Cortex of kidney (tissue), 1 donor: ENCODE measurements at places on chromosomes 2 and 18.

DNA sequence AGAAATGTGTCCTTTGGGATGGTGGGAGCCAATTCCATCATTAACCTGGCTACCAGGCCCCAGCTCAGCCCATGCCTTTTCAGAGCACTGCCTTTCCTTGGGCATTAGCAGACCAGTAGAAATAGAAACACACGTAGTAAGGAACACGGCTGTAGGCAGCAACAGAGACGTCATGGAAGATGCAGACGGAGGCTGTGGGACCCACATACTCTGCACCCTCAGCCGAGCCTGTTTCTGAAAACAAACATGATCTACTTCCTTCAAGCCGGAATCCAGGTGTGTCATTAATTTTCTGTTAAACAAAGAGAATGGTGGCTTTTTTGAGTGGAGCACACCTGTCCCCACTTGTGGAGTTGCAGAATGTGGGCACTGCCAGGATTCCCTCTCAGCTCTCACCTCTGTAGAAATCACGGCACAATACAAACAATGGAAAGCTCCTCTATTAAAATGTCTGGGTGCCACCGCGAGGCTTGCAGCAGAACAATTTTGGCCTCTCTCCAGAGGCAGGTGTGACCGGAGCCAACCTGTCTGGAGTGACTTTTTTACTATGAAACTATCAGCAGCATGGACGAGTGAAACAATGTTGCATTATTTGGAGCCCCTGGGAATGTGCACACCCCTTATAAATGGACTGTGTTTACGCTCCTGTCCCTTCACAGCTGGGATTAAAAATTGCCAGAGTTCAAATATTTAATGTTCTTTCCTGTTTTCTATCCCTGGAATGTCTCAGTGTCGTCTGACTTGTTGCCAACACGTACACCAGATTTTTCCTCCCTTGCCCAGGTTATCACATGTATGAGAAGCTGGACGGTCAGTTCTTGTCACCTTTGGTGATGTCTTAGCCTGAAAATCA lies 31.7 kb downstream of the SPP2 start:
- no peak for DNase-seq

DNA sequence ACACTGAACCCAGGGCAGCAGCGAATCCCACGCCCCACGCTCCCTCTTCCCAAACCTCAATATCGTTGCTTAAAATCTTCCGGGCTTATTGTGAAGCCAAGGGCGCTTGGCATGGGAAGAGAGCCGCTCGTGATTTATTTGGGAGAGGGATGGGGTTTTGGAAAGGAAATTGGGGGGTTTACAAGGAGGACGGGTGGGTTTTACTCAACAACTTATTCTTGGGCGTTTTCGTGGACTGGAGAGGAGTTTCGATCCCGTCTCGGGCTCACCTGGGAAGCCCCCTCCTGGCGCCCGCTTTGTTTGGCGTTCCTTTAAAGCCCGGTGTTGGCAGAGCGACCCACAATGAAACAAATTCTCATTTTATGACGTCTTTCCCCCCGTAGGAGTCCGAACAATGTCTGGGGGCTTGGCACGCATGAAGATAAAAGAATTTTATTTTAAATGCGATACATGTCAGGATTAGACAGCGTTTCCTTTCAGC lies 135.3 kb downstream of the INSIG2 start:
- DNase-seq = no peak

DNA sequence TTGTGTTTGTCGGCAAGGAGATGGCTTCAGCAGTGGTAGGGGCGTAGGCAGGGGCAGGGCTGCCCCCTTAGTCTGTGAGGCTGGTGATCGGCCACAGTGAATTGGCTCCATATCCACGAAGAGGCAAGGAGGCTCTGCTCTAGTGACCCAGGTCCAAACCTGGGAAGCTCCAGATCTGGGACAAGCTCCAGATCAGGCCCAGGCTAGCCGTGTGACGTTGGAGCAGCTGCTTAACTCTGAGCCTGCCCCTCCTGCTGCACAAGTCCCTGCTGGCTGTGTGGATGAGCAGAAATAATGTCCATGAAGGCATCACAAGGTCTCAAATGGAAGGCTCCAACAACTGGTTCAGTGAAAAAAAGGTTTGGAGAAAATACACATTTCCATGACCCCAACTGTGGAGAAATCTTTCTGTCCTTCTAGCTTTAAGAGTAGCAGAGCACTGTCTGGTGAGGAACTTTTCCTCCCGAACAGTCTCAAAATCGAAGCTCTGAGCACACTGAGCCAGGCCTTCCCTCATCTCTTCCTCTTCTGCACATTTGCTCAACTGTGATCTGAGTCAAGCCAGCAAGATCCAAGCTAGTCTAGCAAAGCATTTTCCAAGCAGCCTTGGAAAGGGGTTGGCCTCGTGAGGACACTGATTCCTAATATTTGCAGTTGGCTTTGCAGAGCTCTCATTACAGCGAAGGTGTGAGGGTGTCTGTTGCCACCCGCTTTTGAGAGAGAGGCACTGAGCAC lies 67.0 kb upstream of the TCF7L1 start:
- no peak for DNase-seq

GRCh38 chr18:48866028-48866733 lies 84.6 kb downstream of the SMAD7 start:
- no peak for DNase-seq

- DNase-seq = no peak
Measured at GRCh38 chr2:25104736-25105135, 62.9 kb downstream of the EFR3B start.

DNA sequence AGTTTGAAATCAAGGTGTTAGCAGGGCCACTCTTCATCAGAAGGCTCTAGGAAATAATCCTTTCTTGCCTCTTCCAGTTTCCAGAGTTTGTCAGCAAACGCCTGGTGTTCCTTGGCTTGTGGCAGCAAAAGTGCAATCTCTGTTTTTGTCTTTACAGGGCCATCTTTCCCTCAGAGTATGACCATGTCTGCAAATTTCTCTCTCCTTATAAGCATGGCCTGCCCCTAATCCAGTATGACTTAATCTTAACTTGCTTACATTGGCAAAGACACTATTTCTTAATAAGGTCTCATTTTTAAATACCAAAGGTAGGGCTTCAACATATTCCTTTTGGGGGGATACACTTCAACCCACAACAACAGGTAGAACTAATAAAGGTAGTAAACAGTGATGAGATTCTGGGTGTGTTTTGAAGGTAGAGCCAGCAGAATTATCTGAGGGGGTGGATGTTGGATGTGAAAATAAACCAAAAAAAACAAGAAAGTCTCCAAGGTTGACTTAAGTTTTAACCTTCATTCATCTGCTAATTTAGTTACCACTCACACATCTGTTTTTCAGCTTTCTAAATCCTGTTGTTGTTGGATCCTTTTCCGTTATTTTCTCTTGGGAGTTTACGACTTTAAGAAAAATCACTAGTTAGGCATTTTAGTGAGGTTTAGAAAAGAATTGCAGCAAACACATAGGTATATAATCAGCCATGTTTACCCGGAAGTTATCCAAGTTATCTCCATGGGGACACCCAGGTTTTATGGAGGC lies 234.4 kb upstream of the FIGN start:
- DNase-seq = no peak

- DNase-seq = no peak
Measured at GRCh38 chr18:60646725-60647124, 274.1 kb upstream of the MC4R start.

DNA sequence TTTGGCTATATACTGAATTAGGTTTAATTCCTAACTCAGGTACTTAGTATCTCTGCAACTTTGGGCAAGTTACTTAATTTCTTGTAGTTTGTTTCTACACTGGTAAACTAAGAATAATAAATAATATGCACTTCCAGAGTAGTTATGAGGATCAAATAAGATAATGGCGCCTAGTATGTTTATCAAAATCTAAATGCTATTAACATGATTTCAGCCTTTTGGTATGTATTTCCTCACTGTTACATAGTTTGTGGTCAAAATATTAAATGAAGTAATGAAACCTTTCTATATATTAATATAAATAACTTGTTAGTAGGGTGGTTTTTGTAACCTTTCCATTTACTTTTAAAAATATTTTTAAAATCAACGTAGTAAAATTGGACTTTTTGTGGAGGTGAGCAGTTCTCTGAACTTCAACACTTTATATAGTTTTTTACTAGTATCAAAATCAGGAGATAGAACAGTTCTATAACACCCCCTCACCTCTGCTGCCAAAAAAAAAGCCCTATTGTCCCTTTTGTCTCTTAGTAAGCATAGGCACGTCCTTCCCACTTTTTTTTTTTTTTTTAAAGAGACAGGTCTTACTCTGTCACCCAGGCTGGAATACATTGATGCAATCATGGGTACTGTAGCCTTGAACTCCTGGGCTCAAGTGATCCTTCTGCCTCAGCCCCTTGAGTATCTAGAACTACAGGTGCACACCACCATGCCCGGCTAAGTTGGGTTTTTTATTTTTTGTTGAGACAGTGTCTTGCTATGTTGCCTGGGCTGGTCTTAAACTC lies 44.8 kb downstream of the RAB3GAP1 start:
- no peak for DNase-seq
